CD4-positive, alpha-beta T cell treated with Interleukin-1 beta for 1 hour (primary cell): ENCODE measurements at places on chromosomes 2 and 18.

GRCh38 chr2:120885321-120885720 lies 149.7 kb downstream of the GLI2 start:
- no peak for DNase-seq

GRCh38 chr18:23359421-23359820 lies 93.7 kb upstream of the RIOK3 start:
- no peak for DNase-seq

- no peak for DNase-seq
These were observed 65.2 kb upstream of the CTDP1 start for GRCh38 chr18:79614211-79614955.

DNA sequence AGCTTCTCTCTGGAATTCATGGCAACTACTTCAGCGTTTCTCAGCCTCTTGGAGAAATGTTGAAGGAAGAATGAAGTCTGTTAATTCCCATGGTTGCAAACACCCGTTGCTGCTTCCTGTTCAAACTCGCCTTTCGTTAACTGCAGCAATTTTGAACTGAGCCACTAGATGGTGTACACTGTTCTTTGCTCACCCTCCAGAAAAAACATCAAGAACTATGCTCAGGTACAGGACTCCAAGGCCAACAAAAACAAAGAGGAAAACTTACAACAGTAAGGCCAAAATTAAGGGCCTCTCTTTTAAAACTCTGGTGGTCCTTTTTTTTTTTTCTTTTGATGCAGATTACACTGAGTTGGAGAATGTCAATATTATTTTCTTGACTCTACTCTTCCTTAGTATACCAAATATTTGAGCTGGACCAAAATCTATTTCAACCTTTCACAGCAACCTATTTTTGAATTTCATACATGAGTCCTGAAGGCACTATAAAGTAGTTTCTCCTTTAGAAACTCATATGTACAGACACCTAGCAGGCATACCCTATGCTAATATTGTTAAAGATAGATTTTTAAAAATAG lies 58.2 kb downstream of the KLHL14 start:
- no peak for DNase-seq

GRCh38 chr2:171406044-171406443 lies 27.7 kb downstream of the METTL8 start:
- peak; percentile 15 for DNase-seq

DNA sequence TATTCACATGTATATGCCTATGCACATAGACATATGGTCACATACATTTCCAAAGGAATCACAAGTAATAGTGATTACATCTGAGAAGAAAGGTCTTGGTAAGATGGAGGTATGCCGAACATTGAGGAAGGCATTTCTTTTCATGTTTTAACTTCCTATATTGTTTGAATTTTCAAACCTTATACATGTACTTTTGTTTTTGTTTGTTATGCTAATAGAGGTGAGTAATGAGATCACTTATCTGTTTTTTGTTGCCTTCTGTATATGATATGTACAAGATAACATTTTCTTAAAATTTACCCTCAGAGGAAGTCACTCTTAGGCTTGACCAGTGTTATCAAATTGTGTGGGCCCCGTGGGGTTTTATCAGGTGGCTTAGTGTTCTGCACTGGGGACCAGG lies 166.5 kb upstream of the OTX1 start:
- DNase-seq: no peak

DNA sequence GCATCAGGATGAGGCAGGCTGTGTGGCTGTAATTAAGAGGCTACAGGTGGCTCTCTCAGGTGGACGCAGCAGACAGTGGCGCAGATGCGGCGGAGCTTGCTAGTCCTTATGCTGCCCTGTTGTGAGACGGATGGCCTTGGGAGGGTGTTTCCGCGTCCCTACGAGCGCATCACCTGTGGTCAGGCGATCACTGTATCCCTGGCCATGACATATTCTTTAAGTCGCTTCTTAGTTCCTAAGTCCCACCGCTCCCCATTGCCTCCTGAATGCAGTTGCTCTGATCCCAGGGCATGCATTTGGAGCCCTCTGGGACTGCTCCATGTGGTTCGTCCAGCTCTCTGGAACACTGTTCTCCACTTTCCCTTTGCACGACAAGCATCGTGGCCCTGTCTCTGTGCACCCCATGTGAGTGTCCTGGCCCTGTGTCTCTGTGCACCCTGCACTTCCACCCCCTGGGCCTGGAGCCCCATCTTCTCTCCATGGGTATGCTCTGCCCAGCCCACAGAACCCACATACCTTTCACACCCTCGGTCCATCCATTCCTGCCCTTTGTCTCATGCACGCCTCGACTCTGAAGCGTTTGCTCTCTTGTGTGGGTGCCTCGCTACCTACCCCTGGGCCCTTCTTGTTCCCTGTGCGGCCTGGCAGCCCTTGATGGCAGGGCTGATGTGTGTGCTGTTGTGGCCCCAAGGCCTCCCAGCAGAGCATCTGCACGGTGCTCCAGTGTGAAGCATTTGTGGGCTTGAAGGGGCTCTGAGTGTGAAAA lies 74.4 kb downstream of the SH3RF3 start:
- DNase-seq: no peak

GRCh38 chr18:13500869-13501542 lies 225.4 kb downstream of the FAM210A start:
- DNase-seq: no peak

DNA sequence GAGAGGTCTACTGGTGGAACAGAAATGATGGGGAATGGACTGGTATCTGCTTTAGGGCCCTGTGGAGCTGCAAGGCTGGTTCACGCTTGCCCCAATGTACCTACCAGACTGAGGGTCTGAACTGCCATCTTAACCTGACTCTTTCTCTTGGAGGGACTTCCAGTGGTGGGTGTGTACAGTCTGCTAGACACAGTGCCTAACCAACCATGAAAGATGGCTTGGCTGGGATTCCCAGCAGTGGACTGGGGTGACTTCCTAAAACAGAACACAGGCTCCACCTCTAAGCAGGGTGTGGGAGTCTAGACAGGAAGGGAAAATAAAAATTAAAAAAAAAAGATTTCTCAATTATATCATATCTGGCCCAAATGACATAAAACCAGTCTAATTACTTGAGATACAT lies 25.5 kb upstream of the MYO3B start:
- no peak for DNase-seq

DNA sequence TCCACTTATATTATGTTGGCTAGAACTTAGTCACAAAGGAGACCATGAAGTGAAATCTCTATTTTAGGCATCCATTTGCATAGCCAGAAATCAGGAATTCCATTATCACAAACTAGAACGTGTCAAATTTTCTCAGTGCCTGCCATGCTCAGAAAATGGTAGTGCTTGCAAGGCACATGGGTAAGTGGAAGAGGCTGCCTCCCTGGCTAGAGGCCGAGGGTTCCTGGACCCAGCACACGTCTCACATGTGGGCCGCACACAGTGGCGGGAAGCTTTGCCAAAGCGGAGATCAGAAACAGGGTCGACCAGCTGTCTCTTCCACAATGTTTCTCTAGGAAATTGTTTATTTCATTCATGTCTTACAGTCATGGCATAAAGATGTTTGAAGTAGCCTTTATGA lies 42.3 kb downstream of the TRAF3IP1 start:
- DNase-seq: no peak

- no peak for DNase-seq
These were observed 69.2 kb upstream of the VWC2L start for GRCh38 chr2:214341646-214342045.

DNA sequence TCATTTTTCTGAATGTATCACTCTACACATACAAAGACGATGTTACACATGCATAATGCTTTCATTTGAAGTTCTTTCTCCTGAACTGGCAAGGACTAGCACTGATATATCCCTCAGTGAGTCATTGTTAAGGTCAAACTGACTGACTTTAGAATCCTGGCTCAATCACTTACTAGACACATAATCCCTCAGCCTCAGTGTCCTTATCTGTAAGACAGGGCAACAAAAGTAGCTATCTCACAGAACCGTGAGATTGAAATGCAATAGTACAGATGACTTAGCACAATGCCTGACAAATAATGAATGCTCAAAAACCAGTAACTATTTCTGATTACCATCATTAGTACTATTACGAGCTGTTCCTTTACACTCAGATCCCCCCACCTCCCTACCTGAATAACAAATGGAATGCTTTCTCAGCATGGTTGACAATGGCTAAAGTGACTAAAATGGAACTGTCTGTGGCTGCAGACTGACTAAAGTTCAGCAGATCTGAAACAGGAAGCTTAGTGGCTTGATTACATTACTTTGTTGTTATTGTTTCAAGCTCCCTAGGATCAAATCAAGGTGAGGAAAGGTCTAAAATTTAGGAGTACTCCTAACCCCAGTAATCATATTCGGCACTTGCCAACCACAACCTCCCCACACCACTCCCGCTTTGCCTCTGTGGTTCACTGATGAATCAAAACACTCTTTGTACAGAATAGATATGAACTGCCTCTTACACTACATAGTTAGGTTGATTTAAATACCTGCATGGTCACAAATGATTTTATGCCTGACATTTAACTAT lies 35.8 kb upstream of the CACNB4 start:
- no peak for DNase-seq

DNA sequence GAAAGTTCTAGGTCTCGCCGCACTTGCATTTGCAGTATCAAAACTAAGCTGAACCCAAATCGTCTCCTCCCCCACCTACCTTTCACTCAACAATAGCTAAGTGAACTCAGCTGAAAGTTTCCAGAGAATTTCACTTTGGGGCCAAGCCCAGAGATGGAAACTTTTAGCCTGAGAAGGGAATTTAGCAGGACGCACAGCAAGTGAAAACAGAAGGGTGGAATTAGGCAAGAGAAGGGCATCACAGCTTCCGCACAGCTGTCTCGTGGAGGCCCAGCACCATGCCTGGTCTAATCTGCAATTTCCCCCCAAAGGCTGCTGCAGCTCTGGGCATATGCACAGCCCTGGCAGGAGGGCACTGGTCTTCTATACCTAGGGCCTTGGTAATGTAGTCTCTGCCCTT lies 262.0 kb downstream of the TNS1 start:
- no peak for DNase-seq

DNA sequence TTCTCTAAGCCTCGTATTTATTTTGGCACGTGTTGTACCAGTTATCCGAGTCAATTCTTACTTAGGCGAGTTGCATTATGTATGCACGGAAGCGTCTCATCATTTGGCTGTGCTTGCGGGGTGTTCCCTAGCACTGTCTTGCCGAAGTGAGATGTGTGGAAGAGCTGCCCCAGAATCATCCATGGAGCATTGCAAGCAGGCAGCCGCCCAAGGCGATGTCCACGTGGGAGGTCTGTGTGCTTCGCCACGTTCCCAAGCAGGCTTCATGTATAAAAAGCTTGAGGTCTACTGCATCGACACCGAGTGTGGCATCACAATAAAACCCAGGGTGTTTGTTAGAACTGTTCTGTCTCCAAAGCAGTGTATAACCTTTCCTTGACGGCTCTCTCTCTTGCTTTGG lies 849.9 kb downstream of the DCDC2C start:
- DNase-seq: no peak

DNA sequence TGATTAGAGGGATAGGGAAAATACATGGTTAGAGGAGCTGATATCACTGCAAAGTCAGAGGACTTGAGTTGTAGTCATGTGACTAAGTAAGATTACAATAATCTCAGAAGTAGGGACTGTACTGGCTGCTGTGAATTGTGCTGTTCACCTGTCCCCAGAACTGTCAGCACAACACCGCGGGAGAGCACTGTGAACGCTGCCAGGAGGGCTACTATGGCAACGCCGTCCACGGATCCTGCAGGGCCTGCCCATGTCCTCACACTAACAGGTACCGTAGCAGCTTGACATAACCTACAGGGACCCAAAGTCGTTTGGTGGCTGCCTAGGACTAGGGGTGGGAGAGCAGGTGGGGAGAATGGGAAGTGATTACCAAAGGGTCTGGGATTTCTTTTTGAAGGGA lies 132.8 kb upstream of the TTC39C start:
- DNase-seq: no peak

DNA sequence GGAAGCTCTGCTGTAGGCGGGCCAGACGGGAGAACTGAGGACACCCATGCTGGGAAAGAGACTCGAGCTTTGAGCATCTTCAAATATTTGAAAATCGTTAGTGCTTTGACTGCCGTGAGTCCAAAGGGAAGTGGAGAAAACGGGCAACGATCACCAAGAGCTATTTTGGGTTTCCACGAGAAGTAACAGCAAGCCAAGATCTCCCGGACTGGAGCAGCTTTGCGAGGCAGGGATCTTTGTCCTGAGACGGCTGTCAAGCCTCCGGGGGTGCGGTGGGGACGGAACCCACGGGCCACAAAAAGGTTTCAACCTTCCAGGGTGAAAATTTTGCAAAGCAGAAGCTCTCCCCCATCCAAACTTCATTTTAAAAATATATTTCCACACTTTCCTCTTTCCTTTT lies 195.8 kb downstream of the NDUFA10 start:
- DNase-seq: no peak

DNA sequence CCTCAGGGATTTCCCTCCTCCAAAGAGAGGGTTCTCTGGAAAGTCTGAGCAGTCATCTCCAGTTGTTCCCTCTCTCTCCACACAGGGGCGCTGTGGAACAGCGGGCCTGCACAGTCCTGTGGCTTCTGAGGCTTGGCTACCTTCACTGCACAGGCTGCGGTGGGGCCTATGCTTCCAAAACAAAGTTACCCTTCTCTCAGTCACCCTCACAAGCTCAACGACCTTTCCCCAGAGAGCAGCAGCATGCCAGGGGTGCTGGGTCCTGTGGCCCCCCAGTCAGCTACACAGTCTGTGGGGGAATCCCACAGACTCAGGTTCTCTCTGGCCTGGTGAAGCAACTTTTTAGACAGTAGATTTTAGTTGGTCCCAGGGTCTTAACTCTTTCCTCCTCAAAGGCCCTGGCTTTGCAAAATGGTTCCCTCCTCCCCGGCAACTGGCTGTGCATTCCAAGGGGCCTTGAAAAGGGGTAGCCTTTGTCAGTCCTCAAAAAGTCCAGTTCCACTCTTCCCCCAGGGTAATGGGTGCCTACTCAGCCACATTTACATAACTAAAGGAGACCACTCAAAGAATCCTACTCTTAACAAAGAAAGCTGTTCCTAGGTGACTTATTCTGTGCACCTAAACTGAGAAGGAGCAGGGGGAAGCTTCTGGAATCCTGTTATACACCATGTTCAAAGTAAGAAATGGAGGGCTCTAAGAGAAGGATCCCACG lies 14.9 kb downstream of the B3GNT7 start:
- DNase-seq: no peak

DNA sequence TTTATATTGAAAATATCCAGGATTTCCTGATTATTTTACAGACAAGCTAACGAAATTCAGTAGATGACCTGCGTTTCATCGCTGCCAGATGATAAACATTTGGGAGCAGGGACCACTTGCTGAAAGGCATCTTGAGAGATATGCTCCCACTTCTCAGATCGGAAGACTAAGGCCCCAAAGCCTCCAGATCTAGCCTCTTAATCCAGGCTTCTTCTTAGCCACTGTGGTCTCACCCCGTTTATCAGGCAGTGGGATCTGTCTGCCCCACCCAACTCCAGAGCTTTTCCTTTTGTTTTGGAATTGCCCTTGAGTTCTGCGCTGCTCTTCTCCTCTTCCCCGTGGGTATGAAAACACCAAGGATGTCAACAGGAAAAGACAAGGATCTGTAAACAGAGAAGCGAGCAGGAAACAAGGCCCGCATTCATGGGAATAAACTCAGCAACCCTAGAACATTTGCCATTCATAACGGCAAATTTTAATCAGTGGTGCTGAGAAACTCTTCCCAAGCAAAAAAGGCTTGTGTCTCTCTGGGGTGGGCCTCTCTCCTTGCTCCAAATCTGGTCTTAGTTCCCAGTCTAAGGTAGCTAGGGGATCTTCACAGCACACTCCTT lies 21.4 kb downstream of the MYL12B start:
- no peak for DNase-seq
